ENCODE measurements at places on chromosomes 3 and 15.

DNA sequence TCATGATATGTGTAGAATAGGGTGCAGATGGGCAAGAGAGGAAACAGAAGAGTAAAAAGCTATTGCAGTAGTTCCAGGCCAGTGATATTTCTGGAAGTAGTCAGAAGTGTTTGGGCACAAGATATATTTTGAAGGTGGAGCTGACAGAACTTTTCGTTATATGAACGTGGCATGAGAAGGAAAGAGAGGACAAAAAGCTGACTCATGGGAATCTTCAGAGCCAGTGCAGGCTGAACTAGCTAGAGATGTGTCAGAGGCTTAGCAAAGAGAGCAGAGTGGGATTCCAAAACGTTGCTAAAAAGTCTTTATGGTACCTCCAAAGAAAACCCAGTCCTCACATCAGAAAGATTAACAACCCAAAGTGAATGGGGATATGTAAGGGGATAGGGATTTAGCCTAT lies 28.7 kb downstream of the TRIM69 start:
- no peak for DNase-seq

- peak; percentile 83 for DNase-seq
Observed at GRCh38 chr15:79004336-79004735, 59.5 kb upstream of the CTSH start.

GRCh38 chr15:77026501-77027110 lies 31.7 kb downstream of the PSTPIP1 start:
- DNase-seq = no peak

DNA sequence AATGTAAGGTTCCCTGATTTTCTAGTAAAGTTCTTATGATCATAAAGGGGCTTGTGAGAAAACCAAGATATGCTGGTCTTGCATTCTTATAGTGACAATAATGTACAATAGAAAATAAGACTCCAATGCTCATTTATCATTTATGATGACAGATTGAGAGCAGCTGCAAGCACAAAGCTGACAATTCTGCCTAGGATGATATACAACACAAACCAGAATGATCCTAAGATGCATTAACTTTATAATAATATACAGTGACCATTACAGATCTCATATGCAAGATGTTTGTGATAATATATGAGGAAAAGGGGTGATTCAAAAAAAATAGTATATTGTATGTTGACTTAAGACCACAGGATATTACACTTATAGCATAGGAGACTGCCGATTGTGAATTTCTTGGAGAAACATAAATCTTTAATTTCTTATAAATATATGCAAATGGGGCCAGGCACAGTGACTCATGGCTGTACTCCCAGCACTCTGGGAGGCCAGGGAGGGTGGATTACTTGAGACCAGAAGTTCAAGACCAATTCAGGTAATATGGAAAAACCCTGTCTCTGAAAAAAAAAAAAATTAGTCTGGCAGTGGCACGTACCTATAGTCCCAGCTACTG lies 387.0 kb downstream of the ZBBX start:
- DNase-seq = no peak

DNA sequence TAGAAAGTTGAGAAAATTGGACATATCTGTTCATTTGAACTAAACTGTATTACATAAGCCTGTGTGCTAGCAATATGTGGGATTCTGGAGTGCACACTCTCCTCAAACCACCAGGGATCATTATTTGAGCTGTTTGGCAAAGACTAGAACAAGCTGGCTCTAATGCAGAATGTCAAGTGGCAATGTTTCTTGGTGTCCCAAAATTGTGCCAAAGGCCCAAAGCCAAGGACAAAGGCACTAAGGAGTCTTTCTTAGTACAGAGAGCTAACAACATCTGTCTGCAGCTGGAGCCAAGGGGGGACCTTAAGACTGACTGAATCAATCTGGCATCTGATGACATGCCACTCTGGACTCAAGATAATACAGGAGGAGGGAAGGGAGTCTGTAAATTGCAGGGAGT lies 76.7 kb upstream of the STRIT1 start:
- no peak for DNase-seq
